ENCODE measurements at places on chromosomes 11 and 22. TPM values are rescaled to one million over a fixed set of nuclear protein-coding genes. Genes with fewer than 3 reads are reported as not detected.

DNA sequence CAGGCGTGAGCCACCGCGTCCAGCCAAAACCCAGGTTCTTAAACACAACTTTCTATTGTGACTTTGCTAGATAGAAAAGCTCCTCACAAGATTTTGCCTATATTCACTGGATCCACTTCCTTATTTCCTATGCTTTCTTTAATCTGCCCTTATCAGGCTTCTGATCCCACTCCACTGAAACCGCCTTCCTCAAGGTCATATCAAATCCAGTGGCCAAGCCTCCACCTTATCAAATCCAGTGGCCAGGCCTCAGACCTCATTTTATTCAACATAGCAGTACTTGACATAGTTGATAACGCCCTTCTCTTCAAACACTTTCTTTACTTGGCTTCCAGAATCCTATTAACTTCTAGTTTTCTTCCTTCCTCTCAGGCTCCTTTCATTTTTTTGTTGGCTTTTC is 29.5 kb downstream of the DIXDC1 start:
- 0 out of 2 replicates have a peak, but pooled peaks cover 2% of the 10 kb centered on the region for H3K36me3 ChIP-seq
- H3K27me3 ChIP-seq: no peaks in the 10 kb centered on the region
- H3K27ac ChIP-seq: no peak overlapping the region
- H3K4me3 ChIP-seq: no peak overlapping the region
- DNase-seq: no peak

DNA sequence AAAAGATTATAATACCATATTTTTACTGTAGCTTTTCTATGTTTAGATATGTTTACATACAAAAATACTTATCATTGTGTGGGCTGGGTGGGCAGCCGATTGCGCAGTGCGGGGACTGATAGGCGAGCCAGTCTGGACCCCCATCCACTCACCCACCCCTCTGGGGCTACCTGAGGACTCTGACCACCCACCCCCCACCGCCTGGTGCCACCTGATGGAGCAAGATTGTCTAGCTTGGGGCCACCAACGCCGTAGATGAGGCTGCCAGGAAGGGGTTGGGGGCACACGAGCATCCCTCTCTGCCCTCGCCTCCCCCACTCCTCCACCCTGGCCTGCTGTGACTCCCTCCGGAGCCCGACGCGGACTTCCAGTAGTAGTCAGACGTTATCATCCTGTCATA is 32.4 kb downstream of the MIF start:
- H3K27ac ChIP-seq: no peak overlapping the region
- no peak for DNase-seq
- H3K27me3 ChIP-seq: no peaks in the 10 kb centered on the region
- H3K4me3 ChIP-seq: no peak overlapping the region

- DNase-seq: peak; percentile 80
- H3K27ac ChIP-seq: peak overlapping the region; percentile 84
- no peaks in the 10 kb centered on the region for H3K27me3 ChIP-seq
- H3K4me3 ChIP-seq: no peak overlapping the region
Observed at GRCh38 chr11:873706-874105, 31.1 kb downstream of the TSPAN4 start.

- no peak overlapping the region for H3K4me3 ChIP-seq
- H3K27me3 ChIP-seq: no peaks in the 10 kb centered on the region
- DNase-seq: no peak
- no peaks in the 10 kb centered on the region for H3K36me3 ChIP-seq
- no peak overlapping the region for H3K27ac ChIP-seq
Observed at GRCh38 chr22:35582218-35582860, 34.8 kb downstream of the MB start.

The UPK3A gene
- total RNA-seq: not detected

GRCh38 chr22:46931881-46932280 is 169.4 kb downstream of the TBC1D22A start:
- H3K4me1 ChIP-seq: peaks cover 8% of the 10 kb centered on the region
- no peak for DNase-seq
- no peak overlapping the region for H3K27ac ChIP-seq

- H3K27ac ChIP-seq: no peak overlapping the region
- H3K4me1 ChIP-seq: no peaks in the 10 kb centered on the region
- no peak overlapping the region for H3K4me3 ChIP-seq
Observed at GRCh38 chr11:134583397-134583990, 171.5 kb upstream of the B3GAT1 start.

The B4GALNT4 gene
- total RNA-seq: not detected

The TPBGL gene
- total RNA-seq: not detected

GRCh38 chr22:49305966-49306631 is 521.6 kb downstream of the BRD1 start:
- H3K36me3 ChIP-seq: no peaks in the 10 kb centered on the region
- no peaks in the 10 kb centered on the region for H3K4me1 ChIP-seq
- peaks cover 64% of the 10 kb centered on the region for H3K27me3 ChIP-seq
- no peak overlapping the region for H3K4me3 ChIP-seq
- no peak overlapping the region for H3K27ac ChIP-seq

GRCh38 chr11:68116974-68117373 is 4.2 kb downstream of the CHKA start:
- no peak overlapping the region for H3K27ac ChIP-seq
- no peak overlapping the region for H3K4me3 ChIP-seq
- peaks cover 4% of the 10 kb centered on the region for H3K4me1 ChIP-seq

DNA sequence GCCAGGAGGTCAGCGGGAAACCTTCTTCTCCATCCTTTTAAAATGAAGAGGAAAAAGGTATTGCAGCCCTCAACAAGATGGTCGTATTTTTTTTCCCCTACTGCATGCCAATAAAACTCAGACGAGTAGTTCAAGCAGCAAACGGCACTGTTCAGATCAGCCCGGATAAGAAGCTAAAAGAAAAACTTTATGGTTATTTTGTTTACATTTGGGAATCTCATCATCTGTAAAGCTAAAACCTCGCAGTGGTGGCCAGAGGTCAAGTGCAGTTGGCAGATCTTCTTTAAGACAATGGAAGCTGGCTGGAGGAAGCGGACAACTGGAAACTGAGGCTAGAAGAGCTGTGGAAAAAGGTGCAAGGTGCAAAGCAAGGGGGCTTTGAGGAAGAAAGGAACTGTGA is 31.0 kb upstream of the CHRM4 start:
- DNase-seq: no peak
- no peaks in the 10 kb centered on the region for H3K27me3 ChIP-seq
- H3K4me3 ChIP-seq: no peak overlapping the region
- no peaks in the 10 kb centered on the region for H3K4me1 ChIP-seq

The INPP5J gene
- total RNA-seq: 0.12 TPM

DNA sequence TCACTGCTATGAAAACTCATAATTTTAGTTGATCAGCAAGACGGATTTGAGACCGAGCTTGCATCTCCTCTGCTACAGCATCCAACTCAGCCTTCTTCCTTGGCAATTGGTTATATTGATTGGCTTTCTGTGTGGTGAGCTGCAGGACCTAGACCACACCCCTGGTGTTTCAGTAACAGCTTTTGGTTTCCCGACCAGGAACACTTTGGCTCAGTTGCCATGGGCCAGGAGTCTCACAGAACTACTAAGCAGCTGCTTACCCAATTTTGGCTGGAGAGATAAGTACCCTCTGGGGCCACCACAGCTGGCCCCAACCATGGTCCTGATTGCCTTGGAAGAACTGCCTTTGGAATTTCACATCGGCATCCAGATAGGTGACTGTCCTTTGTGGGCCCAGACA is at the start of gene GLYATL1:
Gene GLYATL1, plus strand, starts transcription at position 212 of the 400 bp plus-strand sequence. CDS start 7,600 bp downstream, outside the sequence.
- DNase-seq: no peak
- no peaks in the 10 kb centered on the region for H3K27me3 ChIP-seq
- no peaks in the 10 kb centered on the region for H3K36me3 ChIP-seq
- no peak within 1 kb of the TSS for H3K4me3 ChIP-seq
- H3K27ac ChIP-seq: no peak within 1 kb of the TSS
